ENCODE measurements at places on chromosomes 1 and 21.

DNA sequence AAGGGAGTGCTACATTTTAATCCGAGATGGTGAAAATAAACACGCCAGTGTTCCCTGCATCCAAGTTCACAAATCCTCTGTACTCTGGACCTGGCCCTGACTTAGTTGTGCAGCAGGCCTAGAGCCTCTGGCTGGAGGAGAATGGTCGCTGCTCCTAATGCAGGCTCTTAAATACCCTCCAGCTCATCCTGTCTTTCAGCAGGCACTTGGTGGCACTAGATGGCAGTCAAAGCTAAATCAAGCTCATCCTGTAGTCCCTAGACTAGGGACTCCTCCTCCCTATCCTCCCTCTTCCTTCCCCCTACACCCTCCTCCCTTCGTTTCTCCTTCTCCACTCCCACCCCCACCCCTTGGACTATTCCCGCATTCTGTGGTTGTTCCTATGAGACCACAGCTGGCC lies 41.6 kb upstream of the MTR start:
- DNase-seq = peak; percentile 18

DNA sequence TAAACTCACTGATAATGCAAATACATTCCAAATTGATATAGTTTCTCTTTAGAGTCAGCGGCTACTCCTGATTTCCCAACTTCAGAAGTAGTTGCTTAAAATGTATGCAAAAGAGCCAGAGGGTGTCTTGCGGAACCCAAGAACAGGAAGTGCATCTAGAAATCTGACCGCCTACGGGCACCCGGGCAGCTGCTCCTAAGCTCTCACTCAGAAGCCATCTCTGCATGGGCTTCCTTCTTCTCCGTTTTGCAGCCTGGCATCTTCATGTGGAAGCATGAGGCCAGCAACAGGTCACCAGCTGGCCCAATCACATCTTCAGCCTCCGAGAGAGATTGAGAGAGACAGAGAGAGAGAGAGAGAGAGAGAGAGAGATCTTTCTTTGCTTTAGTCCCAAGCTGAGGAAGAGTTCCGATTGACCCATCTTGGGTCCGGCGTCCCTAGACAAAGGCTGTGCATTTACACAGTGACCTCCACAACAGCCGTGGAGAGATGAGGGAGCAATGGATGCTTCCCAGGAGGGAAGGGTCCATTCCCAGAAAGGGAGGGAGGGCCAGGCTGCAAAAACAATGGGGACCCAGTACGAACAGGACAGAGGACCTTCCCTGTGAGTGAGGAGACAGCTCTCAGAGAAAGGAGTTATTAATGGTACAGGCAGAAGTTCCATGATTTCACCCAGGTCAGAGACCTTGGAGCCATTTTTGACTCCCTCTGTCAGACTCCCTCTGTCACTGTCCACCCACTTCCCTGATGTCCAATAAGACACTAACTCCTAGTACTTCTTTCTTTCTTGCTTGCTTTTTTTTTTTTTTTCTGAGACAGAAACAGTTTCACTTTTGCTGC lies 28.2 kb upstream of the SLC30A1 start:
- no peak for DNase-seq

DNA sequence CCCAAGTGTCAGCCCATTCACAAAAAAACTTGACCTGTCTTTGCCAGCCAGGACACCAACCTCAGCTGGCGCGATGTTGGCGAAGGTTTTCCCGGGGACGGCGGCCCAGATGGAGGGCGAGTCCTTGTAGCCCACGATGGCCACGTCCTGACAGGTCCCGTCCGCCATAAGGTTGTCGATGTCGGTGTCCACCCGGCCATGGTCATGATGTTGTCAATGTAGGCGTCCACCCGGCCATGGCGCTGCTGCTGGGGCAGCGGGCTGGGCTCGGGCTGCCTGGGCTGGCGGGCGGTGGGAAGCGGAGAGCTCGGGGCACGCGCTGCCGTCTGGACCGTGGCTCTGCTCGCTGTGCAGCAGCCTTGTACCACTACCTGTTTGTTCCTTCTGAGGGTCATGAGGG lies 18.3 kb upstream of the MYOC start:
- DNase-seq = no peak

- no peak for DNase-seq
These were observed 207.3 kb downstream of the FOXD2 start for GRCh38 chr1:47645151-47645550.

DNA sequence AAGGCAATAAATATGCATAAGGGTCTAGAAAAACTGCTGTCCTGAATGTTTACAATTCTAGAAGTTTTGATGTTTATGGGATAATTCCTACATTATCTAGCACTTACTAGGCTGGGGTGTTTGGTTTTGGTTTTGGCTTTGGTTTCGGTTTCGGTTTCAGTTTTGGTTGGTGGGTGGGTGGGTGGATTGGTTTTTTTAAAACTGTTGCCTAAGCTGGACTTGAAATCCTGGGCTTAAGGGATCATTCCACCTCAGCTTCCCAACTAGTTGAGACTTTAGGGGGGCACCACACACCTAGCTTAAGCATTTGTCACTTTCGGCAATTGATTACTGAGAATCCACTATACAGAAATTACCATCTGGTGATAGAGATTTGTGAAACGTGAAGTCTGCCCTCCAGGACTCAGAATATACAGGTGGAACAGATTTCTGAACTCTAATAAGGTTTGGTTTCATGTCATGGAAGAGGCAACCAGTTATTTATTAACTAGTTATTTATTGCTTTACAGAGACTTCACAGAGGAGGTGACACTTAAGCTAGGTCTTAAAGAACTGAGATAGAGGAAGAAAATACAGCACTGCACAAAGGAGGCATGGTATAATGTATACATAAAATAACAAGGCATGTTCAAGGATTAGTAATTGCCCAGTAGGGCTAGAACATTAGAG lies 69.6 kb downstream of the PIK3R3 start:
- no peak for DNase-seq

DNA sequence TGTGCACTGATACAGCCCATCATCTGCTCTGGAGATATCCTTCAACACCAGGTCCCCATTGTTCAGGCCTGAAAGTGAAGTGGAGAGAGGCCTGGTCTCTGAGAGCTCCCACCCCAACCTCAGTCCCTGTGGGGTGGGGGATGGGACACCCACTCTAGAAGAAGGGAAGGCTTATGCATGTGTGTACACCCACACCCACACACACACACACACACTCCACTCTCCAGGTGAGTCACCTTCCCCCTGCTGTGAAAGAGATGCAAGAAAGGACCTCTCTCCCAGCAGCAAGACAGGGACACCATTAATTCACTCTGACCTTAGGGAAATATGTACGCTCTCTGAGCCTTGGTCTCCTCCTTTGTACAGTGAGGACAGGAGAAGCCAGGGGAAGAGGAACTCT lies 5.9 kb downstream of the VSIG8 start:
- no peak for DNase-seq

DNA sequence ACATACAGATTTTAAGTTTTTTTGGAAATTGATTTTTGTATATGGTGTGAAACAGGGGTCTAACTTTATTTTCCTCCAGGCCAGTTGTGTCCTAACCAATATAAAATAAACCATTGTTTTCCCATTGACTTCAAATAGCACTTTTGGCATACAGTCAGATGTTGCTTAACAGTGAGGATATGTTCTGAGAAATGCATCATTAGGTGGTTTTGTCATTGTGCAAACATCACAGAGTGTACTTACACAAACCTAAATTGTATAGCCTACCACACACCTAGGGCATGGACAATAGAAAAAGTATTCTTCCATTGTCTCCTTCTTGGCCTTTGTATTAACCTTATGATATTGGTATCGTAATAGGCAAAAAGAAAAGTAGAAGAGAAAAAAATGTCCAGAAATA lies 37.4 kb upstream of the DISP1 start:
- peak; percentile 32 for DNase-seq

All from NCI-H1417 (cell line).